Stimulated activated CD8-positive, alpha-beta memory T cell treated with anti-CD3 and anti-CD28 coated beads, Interleukin-7, amount 100 ng/mL, for 1 hour (primary cell): ENCODE measurements at places on chromosomes 1 and 21.

GRCh38 chr1:212606395-212607205 is 2.0 kb upstream of the ATF3 start:
- no peak for DNase-seq

GRCh38 chr1:21586846-21587601 is 77.8 kb downstream of the ALPL start:
- DNase-seq = no peak

- DNase-seq = no peak
These were observed 58.5 kb downstream of the WDR4 start for GRCh38 chr21:42820616-42821465.

- DNase-seq = no peak
These were observed 228.9 kb downstream of the TNR start for GRCh38 chr1:175514387-175514953.

GRCh38 chr1:94257444-94257843 is 20.1 kb upstream of the ARHGAP29 start:
- DNase-seq = no peak

- DNase-seq = no peak
These were observed 101.2 kb downstream of the AKT3 start for GRCh38 chr1:243748706-243749283.

GRCh38 chr1:115976921-115977498 is 697 bp downstream of the SLC22A15 start:
- no peak for DNase-seq

DNA sequence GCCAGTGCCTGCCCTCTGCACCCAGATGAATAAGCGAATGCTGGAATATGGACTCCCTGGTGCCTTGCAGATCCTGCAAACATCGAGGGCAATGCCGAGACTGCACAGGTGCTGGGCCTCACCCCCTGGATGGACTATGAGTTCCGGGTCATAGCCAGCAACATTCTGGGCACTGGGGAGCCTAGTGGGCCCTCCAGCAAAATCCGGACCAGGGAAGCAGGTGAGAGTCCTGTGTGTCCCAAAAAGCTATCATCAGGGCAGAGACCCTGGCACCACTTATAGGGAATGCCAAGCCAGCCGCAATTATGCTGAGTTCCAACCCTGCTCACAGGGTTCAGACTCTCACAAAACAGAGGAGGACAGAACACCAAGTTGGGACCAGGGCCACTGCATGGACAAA is 17.2 kb downstream of the TMEM81 start:
- DNase-seq = no peak

GRCh38 chr1:68758666-68759209 is 261.9 kb upstream of the DEPDC1 start:
- no peak for DNase-seq

GRCh38 chr1:161226320-161226711 is 456 bp downstream of the TOMM40L start:
- no peak for DNase-seq

DNA sequence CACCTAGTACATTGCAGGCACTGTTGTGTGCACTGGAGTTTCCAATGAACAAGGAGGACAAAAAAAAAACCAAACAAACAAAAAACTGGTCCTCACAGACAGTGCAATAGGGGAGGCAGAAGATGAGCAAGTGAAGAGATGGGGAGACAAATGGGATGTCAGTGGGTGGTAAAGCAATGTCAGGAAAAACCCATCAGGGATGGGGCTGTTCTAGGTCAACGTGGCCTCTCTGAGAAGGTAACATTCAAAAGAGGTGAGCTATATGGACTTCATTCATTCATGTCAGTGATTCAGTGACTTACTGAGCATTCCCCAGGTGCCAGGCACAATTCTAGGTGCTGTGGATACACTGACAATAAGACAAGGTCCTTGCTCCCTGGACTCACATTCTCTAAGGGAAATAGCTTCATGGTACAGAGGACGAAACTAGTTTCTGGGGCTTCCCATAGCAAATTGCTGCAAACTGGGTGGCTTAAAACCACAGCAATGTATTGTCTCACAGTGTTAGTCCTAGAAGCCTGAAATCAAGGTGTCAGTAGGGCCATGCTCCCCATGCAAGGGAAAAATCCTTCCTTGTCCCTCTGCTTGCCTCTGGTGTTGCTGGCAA is 140.5 kb upstream of the KLHDC7A start:
- no peak for DNase-seq

DNA sequence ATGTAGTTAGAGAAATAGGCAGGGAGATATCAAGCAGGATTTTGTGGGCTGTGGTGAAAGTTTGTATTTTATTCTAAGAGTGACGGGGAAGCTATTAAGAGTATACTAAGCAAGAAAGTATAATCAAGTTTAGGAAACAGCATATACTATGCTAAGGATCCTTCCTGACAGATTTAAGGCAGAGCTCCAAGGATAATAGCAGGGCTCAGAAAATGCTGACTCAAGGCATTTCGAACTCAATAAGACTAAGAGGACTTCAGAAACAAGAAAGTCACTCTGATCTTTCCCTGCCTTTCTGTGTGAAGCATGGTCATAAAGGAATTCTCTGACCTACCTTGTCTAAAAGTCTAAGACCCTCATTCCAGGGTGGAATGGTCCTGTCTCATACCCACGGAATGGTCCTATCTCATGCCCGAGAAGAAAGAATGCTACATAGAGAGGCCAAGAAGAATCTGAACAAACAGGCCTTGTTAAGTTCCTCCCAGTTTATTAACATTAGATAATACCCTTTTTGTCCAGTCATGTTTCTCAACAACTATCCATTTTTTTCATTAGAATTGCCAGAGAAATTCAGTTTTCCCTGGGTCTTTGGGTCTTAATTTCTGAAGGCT is 59.1 kb downstream of the HFM1 start:
- DNase-seq = no peak

- no peak for DNase-seq
These were observed 105.5 kb downstream of the FASLG start for GRCh38 chr1:172764378-172764777.

DNA sequence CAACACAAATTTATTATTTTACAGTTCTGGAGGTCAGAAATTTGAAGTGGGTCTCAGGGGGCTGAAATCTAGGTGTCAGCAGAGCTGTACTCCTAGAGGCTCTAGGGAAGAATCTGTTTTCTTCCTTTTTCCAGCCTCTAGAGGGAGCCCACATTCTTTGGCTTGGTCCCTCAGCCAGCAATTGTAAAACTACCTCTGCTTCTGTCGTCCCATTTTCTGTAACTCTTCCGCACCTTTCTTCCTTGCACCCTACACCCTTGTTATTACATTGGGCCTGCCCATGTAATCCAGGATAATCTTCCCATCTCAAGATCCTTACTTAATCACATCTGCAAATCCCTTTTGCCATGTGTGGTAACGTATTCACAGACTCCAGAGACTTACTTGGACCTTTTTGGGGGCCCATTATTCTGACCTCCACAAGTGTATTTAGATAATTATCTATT is 24.8 kb upstream of the THEM4 start:
- no peak for DNase-seq
